Fibroblast of skin of scalp (primary cell): ENCODE measurements at places on chromosomes 7 and 10.

DNA sequence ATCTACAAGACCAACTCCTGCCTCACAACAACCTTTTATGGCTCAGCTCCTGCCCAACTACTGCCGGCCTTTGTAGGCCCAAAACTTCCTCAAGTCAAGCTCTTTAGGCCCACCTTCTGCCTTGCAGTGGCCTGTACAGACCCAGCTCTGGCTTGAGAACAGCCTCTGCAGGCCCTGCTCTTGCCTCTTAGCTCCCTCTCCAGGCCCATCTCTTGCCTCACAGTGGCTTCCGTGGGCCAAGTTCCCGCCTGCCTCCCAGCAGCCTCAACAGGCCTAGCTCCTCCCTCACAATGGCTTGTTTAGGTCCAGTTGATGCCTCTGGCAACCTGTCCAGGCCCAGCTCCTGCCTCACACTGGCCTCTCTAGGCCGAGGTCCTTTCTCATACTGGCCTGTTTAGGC, 32.4 kb upstream of the VKORC1L1 start:
- no peak for DNase-seq

- DNase-seq: no peak
Measured at GRCh38 chr7:151871904-151872303, 5.0 kb downstream of the PRKAG2 start.

DNA sequence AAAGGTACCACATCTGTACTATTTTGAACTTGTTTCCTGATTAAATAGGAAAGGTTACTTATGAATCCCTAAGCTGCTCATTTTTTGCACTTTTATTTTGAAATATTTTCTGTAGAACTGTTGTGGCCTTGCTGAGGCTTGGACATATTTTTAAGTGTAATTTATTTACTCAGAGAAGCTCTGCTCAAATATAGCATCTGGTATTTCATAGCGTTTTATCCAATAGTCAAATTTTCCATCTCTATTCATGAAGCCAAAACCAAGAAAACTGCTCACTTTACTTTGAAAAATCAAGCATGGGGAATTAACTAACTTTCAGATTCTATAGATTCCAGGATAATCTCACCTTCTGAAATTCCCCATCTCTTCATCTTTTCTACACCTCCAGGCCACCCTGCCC, 6.6 kb upstream of the FAM3C start:
- no peak for DNase-seq

- no peak for DNase-seq
Measured at GRCh38 chr10:132479603-132480221, 57.9 kb upstream of the INPP5A start.

GRCh38 chr10:114631090-114631665, 26.9 kb downstream of the ABLIM1 start:
- no peak for DNase-seq

DNA sequence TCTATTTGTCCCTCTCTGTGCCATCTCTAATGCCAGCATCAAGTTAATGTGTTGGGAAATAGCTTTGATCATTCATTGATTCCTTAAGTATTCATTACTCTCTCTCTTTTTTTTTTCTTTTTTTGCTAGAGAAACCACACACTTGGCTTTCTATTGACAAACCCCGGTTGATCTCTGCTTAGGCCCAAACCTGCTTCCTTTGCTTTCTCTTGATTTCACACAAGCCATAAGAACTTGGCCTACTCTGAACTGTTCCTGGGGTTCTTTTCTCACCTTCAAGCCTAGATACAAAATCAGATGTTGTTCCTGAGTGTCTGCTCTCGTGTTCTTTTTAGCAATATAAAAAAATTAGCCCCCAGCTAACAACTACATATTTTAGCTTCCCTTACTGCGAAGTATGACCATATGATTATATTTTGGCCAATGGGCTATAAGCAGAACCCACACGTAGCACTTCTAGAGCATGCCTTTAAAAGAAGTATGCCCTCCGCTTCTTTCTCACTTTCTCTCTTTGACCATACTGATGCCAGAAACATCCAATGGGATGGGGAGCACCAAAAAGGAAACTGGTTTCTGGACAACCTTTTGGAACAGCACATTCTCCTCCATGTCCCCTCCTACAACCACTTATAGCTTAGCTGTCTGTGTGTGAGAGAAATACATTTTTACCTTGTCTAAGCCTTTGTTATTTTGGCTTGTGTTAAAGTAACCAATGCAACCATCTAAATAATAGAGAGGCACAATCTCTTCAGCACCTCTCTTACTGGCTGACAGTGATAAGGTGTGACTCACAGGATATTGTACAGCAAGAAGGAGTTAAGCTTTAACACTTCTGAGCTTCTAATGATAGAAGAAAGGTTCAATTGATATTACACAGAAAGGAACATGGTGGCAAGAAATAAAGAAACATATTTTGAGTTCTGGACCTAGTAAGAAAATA, 96.6 kb upstream of the LRRN3 start:
- no peak for DNase-seq

GRCh38 chr10:45417746-45418145, 43.7 kb downstream of the ALOX5 start:
- DNase-seq: no peak

- DNase-seq: no peak
Measured at GRCh38 chr10:131230641-131231322, 80.7 kb downstream of the TCERG1L start.

GRCh38 chr7:121570365-121570764, 174.3 kb upstream of the FAM3C start:
- DNase-seq: peak; percentile 25

DNA sequence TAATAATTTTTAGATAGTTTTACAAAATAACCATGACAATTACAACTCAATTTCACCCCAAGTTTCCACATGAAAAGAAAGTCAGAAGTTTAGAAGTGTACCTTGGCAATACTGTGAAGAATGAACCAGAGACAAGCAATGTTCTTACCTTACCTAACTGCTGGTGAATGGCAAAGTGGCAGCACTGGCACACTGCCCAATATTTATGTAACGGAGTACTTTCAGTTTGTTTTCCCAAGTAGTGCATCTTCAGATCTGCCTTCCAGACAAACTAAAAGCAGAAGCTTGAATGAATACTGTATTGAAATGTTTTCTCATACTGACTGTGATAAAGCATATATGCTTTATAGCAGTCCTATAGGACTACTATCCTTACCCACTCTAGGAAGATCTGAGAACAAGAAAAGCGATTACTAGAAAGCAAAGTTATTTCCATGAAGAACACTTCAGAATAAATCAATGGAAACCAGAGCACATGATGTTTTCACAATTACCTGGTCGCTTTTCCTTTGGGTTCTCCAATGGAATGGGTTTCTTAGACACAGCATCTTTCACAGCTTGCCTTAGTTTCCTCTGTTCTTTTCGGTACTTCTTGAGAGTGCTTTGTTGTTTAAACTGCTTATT, 1.5 kb downstream of the NOC3L start:
- DNase-seq: no peak

DNA sequence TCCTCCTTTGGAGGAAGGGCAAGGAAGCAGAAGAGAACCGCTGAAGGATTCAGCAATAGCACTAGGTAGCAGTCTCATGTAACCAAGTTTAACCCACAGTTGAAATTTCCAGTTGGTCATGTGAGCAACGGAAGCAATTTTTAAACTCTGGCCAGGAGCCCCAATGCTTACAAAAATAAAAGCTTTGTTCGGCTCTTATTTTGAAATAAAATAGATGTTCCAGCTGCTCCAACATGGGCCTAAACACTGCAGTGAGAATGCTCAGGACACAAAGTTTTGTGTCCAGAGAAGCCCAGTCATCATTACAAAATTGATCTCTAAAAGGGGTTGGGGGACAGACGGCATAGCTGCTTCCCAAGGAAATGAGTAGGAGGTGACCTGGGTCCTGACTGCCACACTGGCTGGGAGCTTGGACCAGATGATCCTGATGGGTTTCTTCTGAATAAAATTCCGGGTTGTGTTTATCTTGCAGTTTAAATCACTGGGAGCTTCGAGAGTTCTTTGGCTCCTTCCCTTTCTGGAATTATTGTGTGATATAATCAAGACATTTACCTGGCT, 452 bp upstream of the TMEM140 start:
- no peak for DNase-seq

- no peak for DNase-seq
Measured at GRCh38 chr10:91210014-91210413, 10.4 kb upstream of the PCGF5 start.
